GM04504 (cell line): ENCODE measurements at places on chromosomes 12 and 14.

GRCh38 chr12:101746661-101747060 lies 7.4 kb upstream of the SYCP3 start:
- DNase-seq, result peak; percentile 4

GRCh38 chr14:92161521-92161920 lies 39.8 kb downstream of the CPSF2 start:
- no peak for DNase-seq

GRCh38 chr12:47823422-47824086 lies 3.9 kb upstream of the HDAC7 start:
- DNase-seq, result no peak

DNA sequence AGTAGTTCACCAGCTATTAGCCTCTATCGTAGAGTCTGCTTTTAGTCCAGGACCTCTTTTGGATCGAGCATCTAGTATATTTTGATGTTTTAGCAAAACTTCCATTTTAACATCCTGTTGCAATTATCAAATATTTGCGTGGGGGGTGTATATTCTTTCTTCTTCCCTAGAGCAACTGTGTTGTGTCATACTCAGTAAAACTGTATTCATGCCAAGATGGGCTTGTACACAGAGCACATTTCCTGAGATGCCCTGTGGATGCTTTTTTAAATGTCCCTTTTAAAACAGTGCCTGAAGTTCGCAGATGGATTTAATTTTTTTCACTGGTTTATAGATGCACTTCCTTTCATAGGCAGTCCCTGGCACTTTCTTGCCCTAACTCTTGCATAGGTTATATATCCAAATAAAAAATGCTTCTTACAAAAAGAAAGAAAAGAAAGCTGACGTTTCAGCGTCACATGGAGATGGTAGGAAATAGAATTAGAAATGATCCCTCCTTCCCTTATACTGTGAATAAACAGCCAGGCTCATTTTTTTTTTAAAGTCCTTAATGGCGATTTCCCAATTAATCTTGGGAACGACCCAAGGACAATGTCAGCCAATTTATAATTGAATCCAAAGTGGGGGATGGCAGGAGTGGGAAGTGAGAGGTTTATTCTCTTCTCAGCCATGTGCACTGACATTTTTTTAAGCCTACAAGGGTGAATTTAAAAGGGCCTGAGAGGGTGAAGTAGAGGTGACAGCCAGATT lies 247.0 kb downstream of the SLC41A2 start:
- peak; percentile 83 for DNase-seq

DNA sequence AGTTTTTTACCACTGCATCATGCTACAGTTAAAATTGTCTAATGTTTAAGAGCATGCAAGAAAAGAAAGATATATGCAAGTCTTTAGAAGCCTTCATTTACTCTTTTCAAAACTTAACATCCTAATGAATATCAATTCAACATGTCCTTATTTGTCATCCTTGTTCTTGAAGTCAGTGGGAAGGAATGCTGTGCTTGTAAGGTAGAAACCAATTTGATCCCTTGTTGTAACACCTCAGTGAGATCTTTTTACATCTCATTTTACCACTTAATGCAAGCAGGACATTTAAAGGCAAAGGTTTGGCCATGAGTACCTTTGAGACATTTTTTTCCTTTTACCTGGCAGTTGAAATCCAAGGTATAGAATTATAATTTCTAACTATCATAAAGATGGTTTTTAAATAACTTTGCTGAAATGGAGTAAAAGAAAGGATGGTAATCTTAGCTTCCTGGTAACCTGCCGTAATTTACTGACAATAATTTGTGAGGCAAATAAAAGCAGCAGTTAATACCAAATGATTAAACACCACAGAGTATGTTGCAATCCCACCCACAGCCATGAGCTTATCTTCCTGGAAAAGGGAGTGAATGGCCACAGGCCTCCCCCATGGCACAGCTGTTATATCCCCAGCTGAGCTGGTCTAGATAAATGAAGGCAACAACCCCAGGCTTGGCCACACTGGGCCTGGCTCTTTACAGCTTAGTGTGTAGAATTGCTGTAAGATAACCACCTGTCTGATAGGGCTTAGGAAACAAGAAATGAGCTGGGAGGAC lies 33.2 kb upstream of the STRN3 start:
- peak; percentile 28 for DNase-seq
